ENCODE measurements at places on chromosomes 3 and 15. TPM values are rescaled to one million over a fixed set of nuclear protein-coding genes. Genes with fewer than 3 reads are reported as not detected.

Gene CPNE4
- 0.54 TPM for total RNA-seq

Gene TBC1D23
- total RNA-seq = 18.1 TPM

Gene CHRM5
- not detected for total RNA-seq

Gene COLQ
- total RNA-seq = 0.72 TPM

Gene ACKR2
- total RNA-seq = 0.36 TPM

Gene WNT5A
- 1.1 TPM for total RNA-seq

Gene SMCO1
- not detected for total RNA-seq

Gene SCG3
- total RNA-seq = not detected

Gene MGLL
- 103 TPM for total RNA-seq

Gene TRMT10C
- 32.3 TPM for total RNA-seq

Gene PRSS50
- not detected for total RNA-seq

Gene LSAMP
- 7.2 TPM for total RNA-seq

Gene PROS1
- total RNA-seq = 0.10 TPM

Gene ADGRG7
- total RNA-seq = not detected

Gene RHCG
- total RNA-seq = not detected

Gene ALDH1L1
- total RNA-seq = 0.46 TPM

Gene BRK1
- total RNA-seq = 98.6 TPM

Gene SLC24A5
- not detected for total RNA-seq

Gene NR2E3
- not detected for total RNA-seq

Gene SLC22A14
- total RNA-seq = not detected

Gene NRROS
- total RNA-seq = 44.0 TPM

Gene NME9
- not detected for total RNA-seq

Gene CDHR4
- not detected for total RNA-seq

Gene SLC33A1
- total RNA-seq = 16.8 TPM

Gene MKRN2OS
- total RNA-seq = not detected

Gene PARP3
- total RNA-seq = 28.0 TPM

Gene ADPRH
- 26.0 TPM for total RNA-seq

Gene GPR27
- not detected for total RNA-seq

Gene CEMIP
- 0.44 TPM for total RNA-seq

Gene LTF
- total RNA-seq = 0.31 TPM
